G401 (cell line): ENCODE measurements at places on chromosomes 7 and 10.

DNA sequence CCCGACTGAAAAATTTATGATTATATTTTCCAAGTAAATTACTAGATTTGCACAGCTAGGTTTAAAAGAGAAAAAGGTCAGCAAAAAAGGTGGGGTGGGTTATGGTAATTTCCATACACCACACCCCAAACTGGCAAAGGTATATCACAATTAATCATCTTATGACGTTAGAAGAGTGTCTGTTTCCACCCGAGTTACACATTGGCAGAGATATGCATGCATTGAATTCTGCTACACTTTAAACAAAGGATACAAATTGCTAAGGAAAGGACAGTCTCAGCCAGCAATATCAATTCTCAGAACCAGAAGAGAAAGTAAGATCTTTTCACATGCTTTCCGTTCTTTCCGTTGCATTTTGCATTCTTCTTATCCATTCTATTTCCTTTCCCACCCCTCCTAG, 843.3 kb downstream of the GATA3 start:
- no peak for DNase-seq

- no peak for DNase-seq
These were observed 920.9 kb downstream of the GRID1 start for GRCh38 chr10:85445702-85446101.

DNA sequence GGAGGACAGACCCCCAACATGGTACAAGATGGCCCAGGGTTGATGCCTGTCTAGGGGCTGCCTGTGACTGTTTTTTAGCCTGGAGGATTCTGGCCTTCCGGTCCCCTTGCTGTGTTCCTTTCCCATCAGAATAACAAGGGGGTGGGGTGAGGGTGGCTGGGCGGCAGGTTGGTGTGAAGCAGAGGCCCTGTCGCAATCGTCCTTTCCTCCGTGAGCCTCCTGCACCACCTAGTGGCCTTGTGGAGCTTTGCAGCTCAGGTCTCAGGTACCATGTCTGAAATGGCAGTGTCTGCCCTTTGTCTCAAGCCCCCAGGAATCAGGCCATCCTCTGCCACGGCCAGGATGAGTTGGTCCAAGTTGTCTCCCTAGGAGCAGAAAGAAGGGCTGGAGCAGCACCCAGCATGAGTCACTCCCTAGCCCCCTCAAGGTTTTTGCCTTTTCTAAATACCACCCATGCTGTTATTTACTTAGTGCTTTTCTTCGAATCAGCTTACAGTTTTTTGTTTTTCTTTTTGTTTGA, 24.2 kb downstream of the TACR2 start:
- DNase-seq: peak; percentile 92

GRCh38 chr7:129188372-129188891, at the start of gene SMO:
Gene SMO, plus strand, starts transcription at chr7:129188633. Its CDS starts 519 bp downstream, at chr7:129189152.
- DNase-seq: peak; percentile 19

GRCh38 chr10:69662173-69662877, 32.3 kb downstream of the FAM241B start:
- DNase-seq: peak; percentile 42

GRCh38 chr10:92695679-92696605, 6.2 kb downstream of the HHEX start:
- DNase-seq: no peak

GRCh38 chr10:112202561-112203241, 19.1 kb upstream of the GPAM start:
- no peak for DNase-seq

DNA sequence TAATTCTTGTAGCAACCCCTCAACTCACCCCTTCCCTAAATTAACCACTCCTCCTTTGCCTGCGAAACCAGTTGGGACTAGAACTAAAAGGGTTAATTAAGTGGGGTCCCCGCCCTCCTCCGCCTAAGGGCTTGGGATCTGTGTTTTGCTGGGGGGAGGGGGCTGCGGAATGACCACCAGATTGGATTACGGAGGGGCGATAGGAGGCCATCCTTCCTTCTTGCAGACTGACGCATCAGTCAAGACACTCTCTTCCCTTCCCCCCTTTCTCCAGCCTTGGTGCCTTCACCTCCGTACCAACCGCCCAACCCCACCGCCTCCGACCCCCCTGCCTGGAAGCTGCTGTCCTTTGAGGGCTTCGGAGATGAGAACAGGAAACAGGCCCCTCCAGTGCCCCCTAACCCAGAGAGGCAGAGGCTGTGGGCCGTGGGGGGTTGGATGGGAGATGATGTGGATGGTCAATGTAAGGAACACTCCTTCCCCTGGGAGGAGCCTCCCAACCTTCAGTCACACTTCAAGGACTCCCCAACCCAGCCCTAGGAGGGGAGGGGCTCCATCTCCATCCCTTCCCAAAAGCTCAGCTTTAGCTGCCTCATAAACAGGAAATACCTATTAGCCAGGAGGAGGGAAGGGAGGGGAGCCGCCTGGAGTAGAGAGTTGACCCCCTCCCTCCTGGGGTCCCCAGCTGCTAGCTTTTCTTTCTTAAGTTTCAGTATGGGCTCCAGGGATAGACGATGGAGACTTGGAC, 997 bp upstream of the LDB1 start:
- peak; percentile 86 for DNase-seq

- no peak for DNase-seq
These were observed 78.3 kb downstream of the RAPGEF5 start for GRCh38 chr7:22278660-22279059.

GRCh38 chr7:115662676-115663075, 367.9 kb downstream of the TFEC start:
- DNase-seq: no peak

- DNase-seq: no peak
These were observed 4.3 kb upstream of the ELFN1 start for GRCh38 chr7:1665549-1666316.

- no peak for DNase-seq
These were observed 681.0 kb upstream of the C7orf33 start for GRCh38 chr7:147909431-147910148.

DNA sequence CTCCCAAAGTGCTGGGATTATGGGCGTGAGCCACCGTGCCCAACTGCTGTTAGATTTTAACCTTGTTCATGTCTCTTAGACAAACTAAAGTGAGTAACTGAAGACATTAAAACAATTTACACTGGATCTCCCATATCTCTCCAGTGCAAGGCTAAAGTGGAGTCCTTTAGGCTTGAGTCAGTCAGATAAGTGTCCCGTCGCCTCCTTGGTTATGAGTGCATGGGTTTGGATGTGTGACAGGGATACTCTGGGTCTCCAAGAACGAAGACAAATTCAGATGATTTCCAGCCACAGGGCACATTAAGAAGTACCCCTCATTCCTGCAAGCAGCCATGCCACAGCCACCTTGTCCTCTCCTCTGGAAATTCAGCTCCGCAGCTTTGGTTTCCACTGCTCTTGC, 66.1 kb upstream of the PDZD8 start:
- no peak for DNase-seq

DNA sequence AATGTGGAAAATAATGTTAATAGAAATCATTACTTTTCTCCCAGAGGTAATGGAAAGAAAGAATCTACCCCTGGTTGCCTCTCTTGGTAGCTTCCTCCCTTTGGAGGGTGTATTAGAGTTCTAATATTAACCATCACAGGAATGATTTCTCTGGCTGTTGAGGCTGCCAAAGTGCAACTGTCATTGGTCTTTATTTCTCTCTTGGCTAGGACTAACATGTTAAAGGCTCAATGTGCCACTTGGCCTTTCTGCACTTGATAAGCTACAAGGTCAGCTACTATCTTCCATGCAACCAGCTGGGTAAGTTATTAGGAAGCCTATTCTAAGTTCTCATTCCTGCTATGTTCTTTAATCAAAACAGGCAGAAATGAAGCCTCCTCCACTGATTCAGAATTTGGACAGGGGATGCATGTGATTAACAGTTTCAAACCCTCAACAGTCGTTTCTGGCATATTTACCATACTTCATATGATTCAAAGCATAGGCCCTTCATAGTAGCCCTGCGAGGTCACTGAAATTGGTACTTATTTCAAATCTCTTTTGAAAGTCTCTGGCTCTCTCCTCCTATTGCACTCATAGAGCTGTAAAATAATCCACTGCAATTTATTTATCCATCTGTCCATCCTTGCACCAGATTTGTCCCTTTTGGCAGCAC, 645.0 kb downstream of the SORCS1 start:
- DNase-seq: no peak
